ENCODE measurements at places on chromosomes 3 and 15. TPM values are rescaled to one million over a fixed set of nuclear protein-coding genes. Genes with fewer than 3 reads are reported as not detected.

DNA sequence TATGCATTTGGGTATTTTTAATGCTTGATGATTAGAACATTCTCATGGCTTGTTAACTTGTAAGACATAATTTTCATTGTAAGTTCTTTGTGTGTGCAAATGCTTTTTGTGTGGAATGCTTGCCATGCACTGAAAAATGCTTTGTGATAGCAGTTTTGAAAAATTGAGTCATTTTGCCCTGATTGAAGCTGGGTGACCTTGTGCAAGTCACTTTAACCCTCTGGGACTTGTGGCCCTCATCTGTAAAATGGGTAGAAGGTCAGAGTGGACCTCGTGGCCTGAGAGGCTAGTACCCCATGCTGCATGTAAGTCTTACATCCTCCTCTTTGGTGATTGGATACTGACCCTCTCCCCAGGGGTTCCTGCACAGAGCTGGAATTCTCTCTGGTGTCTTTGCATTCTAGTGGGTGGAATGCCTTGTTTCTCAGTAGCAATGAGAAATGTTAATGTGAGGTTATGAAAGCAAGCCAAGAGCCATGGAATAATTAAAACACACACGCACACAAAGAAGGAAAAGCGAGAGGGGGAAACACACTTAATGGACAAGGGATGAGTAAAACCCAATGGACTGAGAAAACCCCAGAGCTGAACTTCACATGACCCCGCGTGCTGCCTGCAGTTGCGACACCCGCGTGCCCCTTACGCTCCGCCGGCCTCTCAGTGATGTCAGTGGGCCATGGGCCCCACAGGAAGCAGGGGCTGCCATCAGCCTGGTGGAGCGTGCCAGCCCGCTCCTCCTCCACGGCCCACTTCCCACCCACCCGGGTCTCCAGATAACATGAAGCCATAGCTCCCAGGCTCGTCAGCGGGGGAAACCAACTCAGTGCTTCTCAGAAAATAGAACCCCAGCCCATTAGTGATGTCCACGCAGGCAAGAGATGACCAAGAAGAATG lies 44.0 kb downstream of the SMAD3 start:
- H3K27me3 ChIP-seq = no peaks in the 10 kb centered on the region
- DNase-seq = no peak
- H3K36me3 ChIP-seq = peaks cover 18% of the 10 kb centered on the region
- H3K4me1 ChIP-seq = peaks cover 52% of the 10 kb centered on the region

DNA sequence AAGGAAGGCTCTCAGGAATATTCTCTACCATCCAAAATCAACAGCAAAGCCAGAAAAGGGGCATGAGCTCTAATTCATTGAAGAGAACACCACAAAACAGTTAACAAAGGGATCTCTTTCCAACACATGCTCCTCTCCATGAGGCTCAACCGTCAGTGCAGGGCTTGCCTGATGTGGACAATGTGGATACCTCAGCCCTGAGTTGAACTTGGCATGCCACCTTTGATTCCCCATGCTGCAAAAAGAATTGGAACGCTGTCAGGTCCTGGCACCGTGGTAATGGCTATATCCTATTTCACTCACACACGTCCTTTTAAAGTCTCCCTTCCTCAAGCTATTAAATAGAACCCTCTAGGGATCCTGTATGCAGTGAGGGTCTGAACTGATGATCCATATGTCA lies 30.7 kb upstream of the IP6K2 start:
- H3K27ac ChIP-seq = no peak overlapping the region
- no peak for DNase-seq
- no peak overlapping the region for H3K4me3 ChIP-seq
- no peaks in the 10 kb centered on the region for H3K4me1 ChIP-seq

Gene PRR23E
- total RNA-seq = not detected

- H3K27ac ChIP-seq = no peak overlapping the region
- no peaks in the 10 kb centered on the region for H3K36me3 ChIP-seq
- H3K4me1 ChIP-seq = peaks cover 10% of the 10 kb centered on the region
- no peak overlapping the region for H3K4me3 ChIP-seq
Observed at GRCh38 chr15:31504462-31504839, 177.8 kb downstream of the KLF13 start.

GRCh38 chr3:16243706-16244490 lies 20.8 kb downstream of the DPH3 start:
- DNase-seq = no peak
- H3K36me3 ChIP-seq = no peaks in the 10 kb centered on the region
- no peak overlapping the region for H3K4me3 ChIP-seq
- H3K27me3 ChIP-seq = peaks cover 6% of the 10 kb centered on the region
- H3K27ac ChIP-seq = no peak overlapping the region

- H3K36me3 ChIP-seq = peaks cover 3% of the 10 kb centered on the region
- no peak overlapping the region for H3K4me3 ChIP-seq
- no peak overlapping the region for H3K27ac ChIP-seq
- no peak for DNase-seq
- no peaks in the 10 kb centered on the region for H3K4me1 ChIP-seq
Observed at GRCh38 chr3:172467170-172467824, 19.0 kb upstream of the GHSR start.

DNA sequence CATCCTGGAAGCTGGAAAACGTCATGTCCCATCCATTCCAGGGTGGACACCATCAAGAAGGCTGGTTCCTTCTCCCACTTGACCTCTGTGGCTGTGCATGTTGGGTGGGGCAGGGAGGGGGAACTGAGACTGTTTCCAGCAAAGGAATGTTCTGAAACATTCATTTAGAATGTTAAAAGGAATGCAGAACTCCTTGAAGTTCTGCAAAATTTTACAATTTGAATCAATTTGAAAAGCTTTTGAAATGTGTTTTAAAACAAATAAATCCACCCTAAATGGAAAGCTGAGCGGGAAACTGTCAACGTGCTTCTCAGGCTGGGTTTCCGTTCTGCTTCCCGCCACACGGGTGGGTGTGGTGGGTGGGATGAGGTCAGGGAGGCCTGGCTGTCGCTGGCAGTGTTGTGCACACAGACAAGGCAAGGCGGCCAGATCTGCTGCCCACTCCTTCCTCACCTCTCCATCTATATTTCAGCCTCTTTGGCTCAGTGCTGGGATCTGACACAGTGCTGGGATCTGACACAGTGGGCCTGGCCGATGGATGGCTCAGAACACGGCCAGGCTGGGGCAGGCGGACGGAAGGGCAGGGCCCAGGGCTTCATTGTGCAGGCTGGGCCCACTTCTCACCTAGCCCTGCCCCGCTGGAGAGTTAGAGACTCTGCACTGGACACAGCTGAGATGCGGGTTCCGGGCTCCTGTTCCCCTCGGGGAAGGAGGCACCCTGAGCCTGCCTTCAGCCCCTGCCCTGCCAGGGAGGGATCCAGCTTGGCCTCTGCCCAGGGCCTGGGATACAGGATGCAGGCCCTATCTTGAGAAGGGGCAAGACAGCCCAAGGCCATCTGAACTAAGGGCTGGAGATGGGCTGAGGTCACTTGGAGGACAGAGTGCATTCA lies 110.4 kb downstream of the TMEM266 start:
- no peaks in the 10 kb centered on the region for H3K4me1 ChIP-seq
- DNase-seq = no peak
- H3K27me3 ChIP-seq = peaks cover 10% of the 10 kb centered on the region
- no peaks in the 10 kb centered on the region for H3K36me3 ChIP-seq
- H3K27ac ChIP-seq = no peak overlapping the region
- H3K4me3 ChIP-seq = no peak overlapping the region

Gene PRR20G
- not detected for total RNA-seq

- DNase-seq = no peak
- H3K36me3 ChIP-seq = no peaks in the 10 kb centered on the region
- peaks cover 22% of the 10 kb centered on the region for H3K27me3 ChIP-seq
- no peak overlapping the region for H3K4me3 ChIP-seq
Observed at GRCh38 chr3:39126532-39127071, 19.1 kb downstream of the TTC21A start.

DNA sequence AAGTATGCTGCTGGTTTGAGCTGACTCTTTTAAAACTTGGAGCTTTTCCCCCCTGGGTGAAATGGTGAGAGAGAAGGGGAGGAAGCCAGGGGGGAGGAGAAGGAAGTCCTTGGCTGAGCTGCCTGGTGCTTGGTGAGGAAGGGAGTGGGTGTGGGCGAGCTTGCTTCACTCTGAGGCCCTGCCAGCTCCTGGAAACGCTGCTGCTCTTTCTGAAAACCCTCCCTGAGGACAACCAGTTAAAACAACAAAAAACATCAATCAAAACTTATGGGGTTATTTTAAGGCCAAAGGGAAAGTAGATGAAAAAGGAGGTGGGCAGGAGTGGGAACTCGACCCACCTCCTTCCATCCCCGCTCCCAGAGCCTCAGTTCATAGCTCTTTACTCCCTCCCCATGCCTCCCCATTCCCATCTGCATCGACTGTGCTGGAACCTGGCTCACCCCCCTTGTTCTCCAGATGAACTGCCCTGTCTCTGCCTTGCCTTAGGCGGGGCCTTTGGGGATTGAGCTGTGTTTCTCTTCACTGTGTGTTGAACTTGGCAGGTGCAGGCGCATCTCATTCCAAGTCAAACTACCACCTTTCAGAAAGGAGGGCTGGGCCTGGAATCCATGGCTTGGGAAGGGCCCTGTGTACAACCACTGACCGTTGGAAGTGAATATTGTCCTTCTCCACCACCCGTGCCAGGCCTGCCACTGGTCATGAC lies 166.1 kb downstream of the ZNF621 start:
- H3K4me3 ChIP-seq = no peak overlapping the region
- no peak for DNase-seq
- peaks cover 15% of the 10 kb centered on the region for H3K27me3 ChIP-seq
- peaks cover 2% of the 10 kb centered on the region for H3K4me1 ChIP-seq
- no peak overlapping the region for H3K27ac ChIP-seq

DNA sequence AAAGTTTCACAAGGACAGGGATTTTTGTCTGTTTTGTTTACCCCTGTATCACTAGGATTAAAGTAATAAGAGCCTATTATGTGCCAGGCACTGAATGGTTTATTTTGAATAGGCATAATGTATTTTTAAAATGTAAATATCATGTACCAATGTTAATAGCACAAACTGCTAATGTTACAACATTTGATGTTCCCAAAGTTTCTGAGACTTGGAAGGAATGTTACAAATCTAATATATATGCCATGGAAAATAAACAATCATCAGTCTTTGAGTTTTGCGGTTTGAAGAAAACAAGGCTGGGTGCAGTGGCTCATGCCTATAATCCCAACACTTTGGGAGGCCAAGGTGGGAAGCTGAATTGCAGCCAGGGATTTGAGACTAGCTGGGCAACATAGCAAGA lies 159.4 kb downstream of the CDIN1 start:
- no peak overlapping the region for H3K27ac ChIP-seq
- H3K4me3 ChIP-seq = no peak overlapping the region
- H3K36me3 ChIP-seq = peaks cover 9% of the 10 kb centered on the region
- no peak for DNase-seq

Gene CCK
- not detected for total RNA-seq

Gene TGFBR2
- total RNA-seq = 86.9 TPM

GRCh38 chr15:96358821-96359615 lies 28.5 kb downstream of the NR2F2 start:
- H3K27ac ChIP-seq = no peak overlapping the region
- peaks cover 72% of the 10 kb centered on the region for H3K27me3 ChIP-seq
- no peak overlapping the region for H3K4me3 ChIP-seq
- peaks cover 18% of the 10 kb centered on the region for H3K4me1 ChIP-seq
- H3K36me3 ChIP-seq = peaks cover 2% of the 10 kb centered on the region

DNA sequence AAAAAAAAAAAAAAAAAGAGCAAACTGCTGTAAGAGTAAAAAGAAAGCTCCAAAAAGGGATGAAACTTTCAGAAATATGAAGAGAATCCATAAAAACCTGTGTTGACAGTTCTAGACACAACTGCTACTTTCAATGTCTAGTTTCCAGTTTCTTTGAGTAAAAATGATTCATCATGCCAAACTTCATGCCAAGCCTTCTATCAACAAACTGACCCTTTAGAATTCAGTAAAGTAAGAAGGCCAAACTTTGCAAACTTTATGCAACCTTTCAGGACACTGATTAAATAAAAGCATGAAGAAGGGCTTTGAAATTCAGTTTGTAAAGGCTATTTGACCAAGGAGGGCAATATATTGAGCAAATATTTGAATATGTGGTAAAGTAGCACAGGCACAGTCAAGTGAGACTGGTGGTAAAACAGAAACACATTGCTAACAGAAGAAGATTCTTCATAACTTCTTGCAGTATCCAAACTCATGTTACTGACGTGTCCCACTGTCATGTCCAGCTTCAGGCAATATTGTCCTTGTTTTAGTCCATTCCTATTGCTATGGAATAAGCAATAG lies 56.3 kb upstream of the CFAP20DC start:
- no peak overlapping the region for H3K4me3 ChIP-seq
- no peaks in the 10 kb centered on the region for H3K36me3 ChIP-seq
- H3K27me3 ChIP-seq = peaks cover 2% of the 10 kb centered on the region
- no peaks in the 10 kb centered on the region for H3K4me1 ChIP-seq
- no peak overlapping the region for H3K27ac ChIP-seq

DNA sequence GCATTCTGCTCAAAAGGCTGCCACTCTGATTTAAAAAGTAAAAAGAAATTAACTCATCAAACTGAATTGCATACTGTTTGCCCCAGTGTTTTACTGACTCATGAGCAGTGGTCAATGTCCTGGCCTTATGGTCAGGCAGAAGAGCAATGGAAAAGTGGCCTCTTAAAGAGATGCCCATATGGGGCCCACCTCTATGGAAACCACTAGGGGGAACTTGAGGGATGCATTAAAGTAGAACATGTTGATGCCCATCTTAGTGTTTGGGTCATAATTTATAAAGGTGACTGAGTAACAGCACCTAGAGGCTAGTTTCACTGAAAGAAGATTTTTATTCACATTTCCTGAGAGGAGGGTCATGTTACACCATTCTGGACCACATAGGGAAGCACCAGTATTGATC lies 66.5 kb upstream of the RNU6-1 start:
- H3K4me3 ChIP-seq = no peak overlapping the region
- no peak for DNase-seq
- no peak overlapping the region for H3K27ac ChIP-seq
- no peaks in the 10 kb centered on the region for H3K36me3 ChIP-seq
- H3K4me1 ChIP-seq = no peaks in the 10 kb centered on the region

Gene LMAN1L
- total RNA-seq = 0.36 TPM

DNA sequence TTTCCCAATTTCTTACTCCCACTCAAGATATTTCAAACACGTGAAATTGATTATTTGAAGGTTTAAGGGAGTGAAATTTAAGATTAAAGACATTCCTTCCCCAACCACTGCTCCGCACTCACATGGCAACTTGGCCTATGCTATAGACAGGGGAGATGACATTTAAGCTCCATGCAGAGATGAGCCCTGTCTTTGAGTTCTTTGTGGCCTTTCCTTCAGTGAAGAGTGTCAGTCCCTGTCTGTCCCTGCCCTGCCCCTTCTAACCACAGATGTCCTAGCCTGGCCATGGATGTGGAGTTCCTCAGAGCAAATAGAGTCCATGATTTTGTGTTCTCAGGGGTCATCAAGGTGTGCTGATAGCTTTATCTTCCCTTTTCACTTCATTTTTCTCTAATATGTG lies 29.4 kb upstream of the THBS1 start:
- H3K4me3 ChIP-seq = no peak overlapping the region
- H3K27ac ChIP-seq = no peak overlapping the region
- no peaks in the 10 kb centered on the region for H3K36me3 ChIP-seq
- H3K27me3 ChIP-seq = peaks cover 17% of the 10 kb centered on the region
- no peak for DNase-seq

- peaks cover 3% of the 10 kb centered on the region for H3K36me3 ChIP-seq
- peak; percentile 44 for DNase-seq
- peaks cover 71% of the 10 kb centered on the region for H3K4me1 ChIP-seq
- peak overlapping the region; percentile 90 for H3K27ac ChIP-seq
Observed at GRCh38 chr3:14424711-14425580, 22.5 kb downstream of the SLC6A6 start.
